ENCODE measurements at places on chromosomes 4 and X. TPM values are rescaled to one million over a fixed set of nuclear protein-coding genes. Genes with fewer than 3 reads are reported as not detected.

ZFX gene
- total RNA-seq, result 36.9 TPM

STARD8 gene
- under 0.01 TPM for total RNA-seq

DCAF12L2 gene
- total RNA-seq, result 0.24 TPM

AMER1 gene
- total RNA-seq, result 1.4 TPM

C4orf50 gene
- total RNA-seq, result not detected

FAM114A1 gene
- total RNA-seq, result 50.1 TPM

ITIH6 gene
- not detected for total RNA-seq

HNRNPDL gene
- 126 TPM for total RNA-seq

ARX gene
- not detected for total RNA-seq

INTS6L gene
- 5.5 TPM for total RNA-seq

CRLF2 gene
- total RNA-seq, result not detected

ERCC6L gene
- 0.48 TPM for total RNA-seq

TXLNG gene
- 7.0 TPM for total RNA-seq

PRKX gene
- total RNA-seq, result 45.8 TPM

VCX3A gene
- not detected for total RNA-seq

TCP11X2 gene
- not detected for total RNA-seq

CD40LG gene
- total RNA-seq, result not detected

DOK7 gene
- total RNA-seq, result 5.5 TPM

JADE3 gene
- 6.7 TPM for total RNA-seq

KDR gene
- 0.43 TPM for total RNA-seq

EDA gene
- total RNA-seq, result 0.85 TPM

FGF13 gene
- total RNA-seq, result 3.0 TPM

BEX1 gene
- not detected for total RNA-seq
